ENCODE measurements at places on chromosomes 7 and 10.
A peak's percentile ranks its signal among the peaks of the same experiment; 100 is the strongest.

GRCh38 chr7:127396184-127396583 is 3.7 kb upstream of the ZNF800 start:
- DNase-seq = peak; percentile 46

- no peak for DNase-seq
Measured at GRCh38 chr7:99314504-99314903, 11.2 kb upstream of the ARPC1A start.

DNA sequence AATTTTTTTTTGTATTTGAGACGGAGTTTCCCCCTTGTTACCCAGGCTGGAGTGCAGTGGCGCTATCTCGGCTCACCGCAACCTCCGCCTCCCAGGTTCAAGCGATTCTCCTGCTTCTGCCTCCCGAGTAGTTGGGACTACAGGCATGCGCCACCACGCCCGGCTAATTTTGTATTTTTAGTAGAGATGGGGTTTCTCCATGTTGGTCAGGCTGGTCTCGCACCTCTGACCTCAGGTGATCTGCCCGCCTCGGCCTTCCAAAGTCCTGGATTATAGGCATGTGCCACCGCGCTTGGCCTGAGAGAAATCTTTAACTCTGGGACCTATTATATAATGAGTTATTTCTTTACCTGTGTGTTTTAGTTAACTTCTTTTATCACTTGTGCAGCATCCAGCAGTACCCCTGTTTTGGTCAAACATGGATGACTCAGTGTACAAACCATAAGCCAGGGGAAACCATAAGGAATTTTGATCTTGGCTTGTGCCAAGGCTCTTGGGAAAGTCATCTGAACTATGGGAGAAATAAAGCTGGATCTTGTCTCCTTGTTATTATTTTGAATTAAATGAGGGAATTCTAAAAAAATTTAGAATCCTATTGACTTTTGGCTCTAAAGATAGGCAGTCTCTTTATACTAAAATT is 23.6 kb upstream of the ZRANB1 start:
- DNase-seq = peak; percentile 67

DNA sequence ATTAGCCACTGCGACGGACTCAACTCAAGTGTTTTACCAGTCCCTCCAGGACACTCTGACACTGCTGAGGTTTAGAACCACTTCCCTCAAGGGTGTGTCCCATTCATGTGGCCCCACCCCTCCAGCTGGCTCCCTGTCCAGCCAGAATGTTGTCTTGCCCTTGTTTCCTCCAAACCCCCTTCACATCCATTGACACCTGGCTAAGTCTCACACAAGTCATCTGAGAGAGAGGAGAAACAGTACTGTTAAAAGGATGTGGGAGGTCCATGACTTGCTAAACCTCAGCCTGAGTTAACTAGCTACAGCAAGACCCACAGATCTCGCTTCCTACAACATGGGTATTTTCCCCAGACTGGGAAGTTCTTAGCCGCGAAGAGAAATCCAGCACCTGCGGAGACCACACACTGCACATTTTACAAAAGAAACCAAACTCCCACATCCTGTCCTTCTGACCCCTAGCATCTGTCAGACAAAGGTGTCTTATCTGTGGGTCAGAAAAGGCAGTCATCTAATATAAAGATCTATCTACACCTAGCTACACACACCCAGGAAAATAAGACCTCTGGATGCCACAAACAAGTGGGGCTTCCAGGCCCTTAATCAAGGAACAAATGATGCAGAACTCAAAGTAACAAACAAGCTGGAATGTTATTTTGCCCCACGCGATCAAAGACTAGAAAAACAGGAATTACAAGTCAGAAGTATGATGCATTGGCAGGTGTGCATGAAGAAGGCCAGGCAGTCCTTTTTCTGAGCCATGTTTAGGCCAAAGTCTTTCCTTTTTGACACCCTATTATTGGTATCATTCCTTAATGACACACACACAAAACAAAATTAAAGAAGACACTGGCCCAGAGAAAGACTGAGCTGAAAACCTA is 13.9 kb downstream of the OSBPL3 start:
- no peak for DNase-seq

- DNase-seq = no peak
Measured at GRCh38 chr7:115511330-115511729, 519.2 kb downstream of the TFEC start.

- DNase-seq = no peak
Measured at GRCh38 chr10:29465384-29465783, 169.4 kb downstream of the SVIL start.

DNA sequence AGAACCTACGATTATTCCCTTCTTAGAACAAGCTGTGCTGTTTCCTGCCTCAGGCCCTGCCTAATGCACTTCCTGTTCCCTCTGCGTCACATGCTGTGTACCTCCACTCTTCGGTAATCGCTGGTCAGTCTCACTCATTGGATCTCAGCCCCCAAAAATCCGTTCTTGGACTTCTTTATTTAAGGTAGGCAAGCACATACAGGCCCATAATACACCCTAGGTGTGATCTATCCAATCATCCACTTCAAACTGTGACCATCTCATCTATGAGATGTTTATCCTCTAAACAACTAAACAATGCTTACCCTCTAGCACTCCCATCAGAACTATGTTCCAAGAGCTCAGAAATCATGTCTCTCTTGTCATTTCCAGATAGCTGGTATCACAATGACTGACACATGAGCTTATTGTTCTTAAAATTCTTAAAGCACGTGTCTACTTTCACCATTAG is 83.9 kb downstream of the CADPS2 start:
- no peak for DNase-seq

- DNase-seq = peak; percentile 84
Measured at GRCh38 chr10:48658243-48658974, 26.3 kb upstream of the WDFY4 start.

DNA sequence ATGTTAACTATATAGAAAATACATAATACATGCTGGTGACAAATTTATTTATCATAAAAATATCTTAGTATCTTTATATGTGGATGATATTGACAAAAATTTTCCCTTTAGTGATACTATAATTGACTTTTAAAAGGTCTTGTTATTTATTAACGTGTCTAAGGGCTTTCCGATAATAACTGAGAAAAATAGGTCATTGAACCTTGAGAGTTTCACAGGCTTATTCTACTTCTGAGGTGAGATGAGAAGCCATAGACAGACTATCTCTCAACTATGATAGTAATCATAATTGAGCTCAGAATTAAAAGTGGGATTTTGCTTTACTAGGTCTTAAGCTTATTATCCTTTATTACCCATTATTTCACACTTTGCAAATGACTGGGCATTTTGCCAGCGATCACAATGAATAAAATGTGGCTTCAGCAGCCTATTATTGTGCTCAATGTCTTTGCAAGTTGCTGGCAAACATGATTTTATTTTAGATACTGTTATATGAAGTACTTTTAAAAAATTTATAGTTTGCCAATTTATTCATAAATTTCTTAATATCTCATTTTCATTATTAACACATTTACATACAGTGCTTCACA is 574.5 kb downstream of the ZWINT start:
- DNase-seq = no peak

GRCh38 chr10:77001206-77001605 is 636.4 kb downstream of the KCNMA1 start:
- DNase-seq = no peak

Measured in RKO (cell line).